ENCODE measurements at places on chromosomes 7 and 10. TPM values are rescaled to one million over a fixed set of nuclear protein-coding genes. Genes with fewer than 3 reads are reported as not detected.

- no peak for DNase-seq
These were observed 11.7 kb upstream of the CCDC172 start for GRCh38 chr10:116312548-116312947.

The PPP1R17 gene
- total RNA-seq: not detected

DNA sequence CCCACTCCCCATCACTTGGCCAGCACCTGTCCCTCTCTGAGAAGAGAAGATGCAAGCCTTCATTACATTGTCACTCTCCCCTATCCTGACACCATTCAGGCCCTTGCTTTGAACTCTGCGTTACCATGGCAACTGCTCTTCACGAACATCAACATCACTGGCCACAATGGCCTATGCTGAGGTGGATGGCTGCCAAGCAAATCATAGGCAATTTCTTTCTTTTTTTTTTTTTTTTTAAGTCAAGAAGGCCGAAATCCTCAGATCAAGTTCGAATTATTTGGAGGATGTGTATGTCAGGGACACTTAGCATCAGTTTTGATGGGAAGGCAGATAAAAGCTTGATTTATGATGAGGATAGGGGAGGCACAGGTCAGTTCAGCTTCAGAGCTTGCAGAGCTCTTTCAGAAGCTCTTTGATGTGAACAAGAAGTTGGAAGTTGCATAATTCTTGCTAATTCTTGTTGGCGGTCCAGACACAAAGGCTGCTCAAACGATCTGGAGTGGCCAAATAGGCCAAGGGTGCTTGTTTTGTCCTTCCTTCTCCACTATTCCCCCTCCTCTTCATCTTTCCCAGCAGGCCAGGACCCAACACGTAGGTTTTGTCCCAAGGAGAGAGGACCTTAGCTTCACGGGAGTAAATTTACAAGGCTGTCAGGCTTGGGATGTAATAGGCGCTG, 179.9 kb upstream of the NPVF start:
- no peak for DNase-seq

GRCh38 chr10:9792181-9792580, 1225.5 kb upstream of the CELF2 start:
- no peak for DNase-seq

The OGDHL gene
- total RNA-seq: 0.20 TPM

GRCh38 chr10:32151871-32152270, 95.6 kb upstream of the KIF5B start:
- no peak for DNase-seq

DNA sequence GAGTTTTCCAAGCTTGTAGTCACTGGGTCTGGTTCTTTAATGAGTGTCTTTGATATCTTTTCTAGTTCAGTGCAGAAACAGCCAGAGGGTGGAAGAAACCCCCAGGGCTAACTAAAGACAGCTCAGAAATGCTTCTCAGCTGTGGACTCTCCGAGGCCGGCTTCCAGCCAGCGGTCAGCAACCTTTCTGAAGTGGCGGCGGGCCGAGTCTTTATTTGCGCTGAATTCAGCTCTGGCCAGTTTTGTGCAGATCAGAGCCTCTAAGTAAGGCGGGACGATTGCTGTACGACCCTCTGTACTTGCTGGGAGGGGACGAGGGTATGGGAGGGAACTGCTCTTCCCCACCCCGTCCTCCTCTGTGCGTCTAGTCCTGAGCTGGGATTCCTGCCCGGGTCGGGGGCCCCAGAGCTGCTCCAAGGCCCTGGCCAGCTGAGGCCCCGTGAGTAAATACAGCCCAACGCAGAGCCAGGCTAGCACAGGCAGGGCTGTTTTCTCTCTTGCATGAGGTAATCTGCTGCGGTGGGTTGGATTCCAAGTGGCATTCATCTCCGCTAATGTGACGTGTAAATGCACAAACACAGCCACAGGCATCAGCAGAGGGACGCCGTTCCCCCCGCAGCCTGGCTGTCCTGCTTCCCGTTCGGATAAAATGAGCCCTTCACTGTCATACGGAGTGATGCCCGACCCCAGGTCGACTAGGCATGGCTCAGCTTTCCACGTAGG, 159.8 kb downstream of the PIP4K2A start:
- peak; percentile 78 for DNase-seq

- DNase-seq: no peak
These were observed 228.5 kb downstream of the PTPRN2 start for GRCh38 chr7:158358926-158359645.

GRCh38 chr10:72334196-72334824, 20.4 kb downstream of the DNAJB12 start:
- DNase-seq: peak; percentile 14

The DGKB gene
- 0.56 TPM for total RNA-seq

The PARD3 gene
- total RNA-seq: 70.3 TPM

DNA sequence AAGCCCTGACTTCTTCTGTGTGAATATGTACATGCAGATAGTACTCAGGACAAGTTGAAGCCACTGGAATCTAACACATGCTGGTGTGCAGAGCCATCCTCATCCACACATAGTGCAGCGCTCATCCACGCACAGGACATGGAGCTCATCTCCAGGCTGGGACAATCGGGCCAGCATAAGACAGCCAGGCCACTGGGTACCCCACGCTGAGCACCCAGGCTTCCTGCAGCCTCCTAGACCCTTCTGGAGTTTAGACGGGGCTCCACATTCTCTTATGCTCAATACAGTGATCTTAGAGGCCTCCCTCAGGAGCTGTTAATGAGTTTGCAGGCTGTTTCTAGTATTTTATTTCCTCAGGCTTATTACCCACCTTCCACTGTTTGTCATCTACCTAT, 238.9 kb downstream of the TNS3 start:
- no peak for DNase-seq

DNA sequence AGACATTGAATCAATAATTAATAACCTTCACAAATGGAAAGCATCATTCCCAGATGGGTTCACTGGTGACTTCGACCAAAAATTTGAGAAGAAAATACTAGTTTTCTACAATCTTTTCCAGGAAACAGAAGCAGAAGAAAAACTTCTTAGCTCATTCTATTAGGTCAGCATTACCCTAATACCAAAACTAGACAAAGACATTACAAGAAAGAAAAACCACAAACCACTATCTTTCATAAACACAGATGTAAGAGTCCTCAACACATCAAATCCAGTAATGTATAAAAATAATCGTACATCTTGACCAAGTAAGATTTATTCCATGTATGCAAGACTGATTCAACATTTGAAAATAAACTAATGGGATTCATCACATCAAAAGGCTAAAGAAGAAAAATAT, 64.0 kb upstream of the CDK1 start:
- DNase-seq: no peak

GRCh38 chr7:132560105-132560504, 16.2 kb downstream of the PLXNA4 start:
- no peak for DNase-seq

- DNase-seq: no peak
These were observed 29.4 kb upstream of the C10orf71 start for GRCh38 chr10:49269523-49269922.

The FAM13C gene
- total RNA-seq: 125 TPM

DNA sequence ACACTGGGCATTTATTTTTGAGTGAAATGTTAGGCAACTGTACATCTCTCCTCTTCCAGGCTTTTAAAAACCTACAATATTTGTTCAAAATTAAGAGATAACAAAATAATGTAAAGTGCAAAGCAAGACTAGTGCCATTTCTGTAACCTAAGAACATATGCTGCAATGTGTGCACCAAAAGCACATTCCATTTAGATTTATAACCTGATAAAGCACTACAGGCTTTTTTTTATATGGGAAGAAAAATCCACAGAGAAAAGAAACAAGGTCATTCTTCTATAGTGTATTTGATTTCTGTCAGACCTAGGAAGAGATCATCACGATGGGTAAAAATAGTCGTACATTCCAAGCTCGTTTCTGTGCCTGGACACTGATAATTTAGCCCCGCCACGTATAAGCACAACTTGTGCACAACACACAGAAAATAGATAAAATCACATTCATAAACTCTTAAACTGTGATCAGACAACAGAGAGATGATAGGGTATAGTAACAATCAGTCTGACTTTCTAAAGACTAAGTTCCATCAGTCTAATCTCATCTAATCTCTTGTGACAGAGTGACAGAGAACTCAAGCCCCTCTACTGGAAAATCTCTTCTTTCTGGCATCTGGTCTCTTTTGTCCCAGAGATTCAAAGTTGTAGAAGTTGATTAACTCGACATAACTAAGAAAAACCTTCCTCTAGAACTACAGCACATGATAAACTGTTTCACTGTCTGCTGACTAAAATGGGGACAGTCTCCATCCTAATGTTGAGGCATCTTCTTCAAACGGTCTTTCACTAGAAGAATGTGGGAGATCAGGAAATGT, 6.7 kb downstream of the LAMB1 start:
- no peak for DNase-seq

The CALHM2 gene
- 14.7 TPM for total RNA-seq

The PLA2G12B gene
- total RNA-seq: not detected

GRCh38 chr7:27207348-27207985, 7.6 kb upstream of the HOXA13 start:
- DNase-seq: no peak

DNA sequence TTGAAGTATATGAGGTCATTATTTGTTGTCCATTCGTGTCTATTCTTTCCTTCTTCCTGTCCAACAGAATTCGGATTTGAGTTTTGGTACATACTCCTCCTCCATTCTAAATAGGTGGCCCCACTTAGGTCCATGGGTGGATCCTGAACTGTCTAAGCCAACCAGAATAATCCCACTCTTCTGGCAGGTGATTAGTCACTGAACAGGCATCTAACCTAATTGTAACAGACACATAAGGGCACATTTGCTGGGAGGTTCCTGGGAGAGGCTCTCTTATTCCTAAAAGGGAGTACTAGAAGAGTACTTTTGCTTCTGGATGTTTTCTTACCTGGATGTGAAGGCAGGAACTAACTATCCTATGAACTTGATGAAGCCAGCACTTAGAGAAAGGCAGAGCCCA, 16.8 kb downstream of the LRRC72 start:
- no peak for DNase-seq

DNA sequence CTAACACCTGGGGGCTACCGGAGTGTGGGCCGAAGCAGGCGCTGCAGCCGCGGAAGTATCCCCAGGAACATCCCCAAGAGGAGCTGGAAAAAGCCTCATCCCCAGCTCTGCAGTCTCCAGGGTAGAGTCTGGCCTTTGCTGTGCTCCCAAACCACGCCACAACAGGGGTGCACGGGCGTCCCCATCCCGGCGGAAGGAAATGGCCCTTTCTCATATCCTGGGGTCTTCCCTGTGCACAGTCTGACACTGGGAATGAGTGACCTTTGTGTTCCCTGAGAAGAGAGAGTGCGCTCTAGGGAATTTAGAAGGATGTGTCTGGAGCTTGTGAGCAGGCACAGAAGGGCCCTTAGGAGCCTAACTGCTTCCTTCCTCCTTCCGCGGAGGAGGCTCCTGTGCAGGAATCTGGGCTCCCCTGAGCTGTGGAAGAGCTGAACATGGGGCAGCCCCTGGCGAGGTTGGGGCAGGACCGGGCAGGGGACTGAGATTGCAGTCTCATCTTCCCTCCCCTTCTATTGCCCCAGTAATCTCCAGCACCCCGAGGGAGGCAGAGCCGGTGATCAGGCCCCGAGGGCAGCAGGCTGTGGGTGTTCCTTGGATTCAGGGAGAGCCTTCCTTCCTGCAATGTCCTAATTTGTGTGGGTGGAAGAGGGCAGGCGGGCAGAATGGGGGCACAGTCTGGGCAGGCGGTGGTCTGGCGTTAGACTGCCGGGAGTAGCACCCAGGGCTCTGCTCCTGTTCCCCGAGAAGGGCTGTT, 1.3 kb downstream of the REPIN1 start:
- DNase-seq: no peak

DNA sequence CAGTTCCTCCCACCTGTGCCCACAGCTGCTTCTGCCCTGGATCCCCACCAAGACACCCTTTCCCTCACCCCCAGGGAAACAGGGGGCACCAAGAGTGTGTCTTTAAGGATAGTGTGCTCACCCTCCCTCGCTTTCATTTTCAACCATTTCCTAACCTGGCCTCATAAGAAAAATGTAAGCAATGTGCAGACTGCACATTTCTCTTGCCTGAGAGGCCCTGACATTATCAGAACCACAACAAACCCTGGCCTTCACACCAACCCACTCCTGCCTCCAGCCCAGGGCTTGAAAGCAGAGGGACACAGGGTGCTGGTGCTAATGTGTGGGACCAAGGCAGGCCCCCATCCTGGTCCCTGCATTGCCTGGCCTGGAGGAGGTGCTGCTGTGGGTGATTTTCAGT, 11.0 kb upstream of the IMPDH1 start:
- DNase-seq: no peak
